ENCODE measurements at places on chromosomes 3 and 15. TPM values are rescaled to one million over a fixed set of nuclear protein-coding genes. Genes with fewer than 3 reads are reported as not detected.

BUB1B gene
- 3.6 TPM for total RNA-seq

ITGA11 gene
- 52.5 TPM for total RNA-seq

DAG1 gene
- total RNA-seq = 77.1 TPM

RPP25 gene
- total RNA-seq = 3.6 TPM

LRRC31 gene
- total RNA-seq = not detected

C3orf22 gene
- not detected for total RNA-seq

PLA2G4E gene
- total RNA-seq = not detected

ZBBX gene
- total RNA-seq = 0.32 TPM

RPL39L gene
- total RNA-seq = 9.6 TPM

RAB7A gene
- 58.9 TPM for total RNA-seq

SI gene
- total RNA-seq = not detected

FBXO40 gene
- total RNA-seq = not detected

ANKRD34C gene
- total RNA-seq = not detected

RBP2 gene
- not detected for total RNA-seq

IL12A gene
- total RNA-seq = 0.89 TPM

MST1R gene
- 0.30 TPM for total RNA-seq

GOLGA8T gene
- not detected for total RNA-seq

SCAPER gene
- 8.0 TPM for total RNA-seq

PLA1A gene
- total RNA-seq = 0.32 TPM
